ENCODE measurements at places on chromosomes 3 and 15.

GRCh38 chr3:135268941-135269532 is 474.0 kb downstream of the EPHB1 start:
- DNase-seq, result no peak

GRCh38 chr15:98996169-98996568 is 11.4 kb downstream of the PGPEP1L start:
- DNase-seq, result no peak

DNA sequence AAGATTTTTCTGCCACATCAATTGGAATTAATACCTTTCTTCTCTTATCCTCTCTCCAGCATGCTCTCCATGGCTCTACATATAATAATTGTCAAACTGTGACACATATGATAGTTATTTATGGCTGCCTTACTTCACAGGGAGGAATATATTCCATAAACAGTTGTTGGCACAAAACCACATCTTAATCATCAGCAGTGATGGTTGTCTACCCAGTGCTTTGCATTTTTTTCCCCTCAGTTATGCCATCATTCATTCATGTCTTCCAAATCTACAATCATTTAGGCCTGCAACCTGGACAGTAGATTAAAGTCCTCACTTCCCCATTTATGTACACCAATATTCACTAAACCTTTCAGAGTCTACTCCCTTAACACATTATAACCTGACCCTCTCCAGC is 107.7 kb downstream of the THRB start:
- no peak for DNase-seq

DNA sequence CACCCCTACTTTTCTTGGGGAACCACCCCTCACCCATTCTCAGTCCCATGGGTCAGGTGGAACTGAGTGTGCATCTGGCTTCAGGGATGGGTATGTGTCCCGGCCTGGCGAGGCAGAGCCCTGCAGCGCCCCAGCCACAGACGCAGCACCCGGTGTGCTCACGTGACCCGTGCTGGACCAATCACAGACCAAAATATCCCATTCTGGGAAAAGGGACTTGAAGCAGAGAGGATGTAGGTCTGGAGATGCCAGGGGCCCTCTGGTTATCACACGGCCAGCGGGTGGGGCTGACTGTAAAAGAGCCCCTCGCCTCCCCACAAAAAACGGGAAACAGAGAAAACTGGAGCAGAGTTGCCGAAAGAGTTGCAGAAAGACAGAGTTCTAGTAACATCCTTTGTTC is 138.0 kb upstream of the RAD18 start:
- peak; percentile 55 for DNase-seq

Data from WTC11 (cell line).